ENCODE measurements at places on chromosomes 4 and X.

DNA sequence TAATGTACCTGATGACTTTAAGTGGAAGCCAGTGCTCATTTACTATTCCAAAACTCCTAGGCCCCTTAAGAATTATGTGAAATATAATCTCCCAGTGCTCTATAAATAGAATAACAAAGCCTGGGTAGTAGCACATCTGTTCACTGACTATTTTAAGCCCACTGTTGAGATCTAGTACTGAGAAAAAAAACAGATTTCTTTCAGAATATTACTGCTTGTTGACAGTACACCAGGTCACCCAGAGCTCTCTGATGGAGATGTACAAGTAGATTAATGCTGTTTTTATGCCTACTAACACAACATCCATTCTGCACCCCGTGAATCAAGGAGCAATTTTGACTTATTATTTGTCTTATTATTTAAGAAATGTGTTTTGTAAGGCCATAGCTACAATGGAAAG, 75.7 kb downstream of the FAM47C start:
- no peak for DNase-seq

GRCh38 chr4:118765399-118765798, 70.5 kb downstream of the SEC24D start:
- DNase-seq = no peak

DNA sequence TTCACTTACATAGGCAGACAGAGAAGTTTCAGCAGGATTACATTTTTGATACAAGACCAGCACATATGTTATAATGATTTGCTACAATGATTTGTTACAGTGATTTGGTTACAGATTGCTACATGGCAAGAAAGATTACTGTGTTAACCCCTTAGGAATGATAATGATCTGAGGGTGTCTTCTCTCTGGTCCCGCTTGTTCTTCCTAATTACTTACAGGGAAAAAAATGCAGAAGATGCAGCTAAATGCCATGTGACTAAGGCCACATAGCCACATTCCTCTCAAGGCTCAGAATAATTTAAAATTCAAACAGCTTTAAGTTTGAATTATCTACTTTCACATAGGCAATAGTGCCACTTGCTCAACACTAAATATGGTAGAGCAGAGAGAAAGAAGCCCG, 9.7 kb upstream of the LAP3 start:
- DNase-seq = no peak

DNA sequence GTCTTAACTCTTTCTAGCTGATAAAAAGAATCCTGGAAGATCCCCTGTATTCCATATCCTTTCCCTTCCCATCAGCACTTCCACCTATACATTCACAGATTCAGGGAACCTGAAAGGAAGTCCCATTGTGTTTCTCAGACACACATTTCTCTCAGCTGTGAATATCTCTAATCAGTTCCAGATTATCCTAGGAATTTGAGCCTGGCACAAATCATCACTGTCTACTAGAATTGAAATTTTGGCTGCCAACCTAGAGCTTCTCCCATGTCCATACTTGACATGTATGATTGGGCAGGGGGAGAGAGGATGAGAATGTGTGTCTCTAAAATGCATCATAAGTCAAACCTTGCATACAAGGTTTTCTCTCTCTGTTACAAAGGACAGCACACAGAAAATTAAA, 53.1 kb downstream of the NDST3 start:
- DNase-seq = no peak

DNA sequence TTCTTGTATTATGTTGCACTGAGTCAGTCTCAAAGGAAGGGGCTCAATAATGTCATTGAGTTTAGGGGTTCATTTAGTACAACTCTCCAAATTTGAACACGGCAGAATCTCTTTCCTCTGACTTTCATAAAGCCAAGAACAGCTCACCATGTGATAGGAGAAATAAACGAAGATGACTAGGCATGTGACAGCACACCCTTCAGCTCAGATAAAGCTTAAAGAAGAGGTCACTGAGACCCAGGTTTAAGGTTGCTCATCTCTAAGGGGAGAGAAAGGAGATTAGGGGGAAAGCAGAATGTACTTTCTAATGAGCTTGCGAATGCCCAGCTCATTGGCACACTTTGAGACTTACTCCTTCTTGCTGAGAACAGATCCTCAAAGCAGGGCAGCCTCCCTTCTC, 89.0 kb downstream of the PLAC1 start:
- no peak for DNase-seq

DNA sequence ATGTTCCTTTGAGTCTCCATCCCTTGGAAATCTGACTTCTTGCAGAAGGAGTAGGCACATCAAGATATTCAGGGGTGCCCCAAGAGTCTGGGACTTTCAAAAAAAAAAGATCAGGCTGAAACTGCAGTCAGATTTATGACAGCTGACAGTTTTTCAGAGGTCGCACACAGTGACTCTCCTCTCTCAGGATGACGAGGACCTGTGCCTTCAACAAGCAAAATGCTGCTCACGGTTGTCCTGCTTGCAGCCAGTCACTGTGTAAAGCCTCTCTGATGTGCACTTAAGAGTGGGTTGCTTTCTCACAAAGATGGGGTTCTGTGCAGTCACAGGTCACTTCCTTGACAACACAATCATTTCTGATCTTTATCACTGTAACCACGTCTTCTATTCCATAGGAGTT, 178.2 kb downstream of the PTTG2 start:
- DNase-seq = no peak

DNA sequence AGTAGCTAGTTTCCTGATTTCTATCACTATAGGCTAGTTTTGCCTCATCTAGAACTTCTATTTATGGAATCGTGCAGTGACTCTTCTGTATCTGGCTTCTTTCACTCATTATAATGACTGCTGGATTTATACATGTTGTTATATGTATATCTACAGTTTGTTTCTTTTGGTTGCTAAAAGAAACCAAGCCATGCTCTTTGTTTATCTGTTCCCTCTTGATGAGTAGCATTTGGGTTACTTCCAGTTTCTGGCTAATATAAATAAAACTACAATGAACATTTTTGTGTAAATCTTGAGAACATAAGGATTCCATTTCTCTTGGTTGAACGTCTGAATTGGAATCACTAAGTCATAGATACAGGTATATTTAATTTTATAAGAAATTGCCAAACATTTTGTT, 73.9 kb downstream of the ARHGAP24 start:
- DNase-seq = no peak

DNA sequence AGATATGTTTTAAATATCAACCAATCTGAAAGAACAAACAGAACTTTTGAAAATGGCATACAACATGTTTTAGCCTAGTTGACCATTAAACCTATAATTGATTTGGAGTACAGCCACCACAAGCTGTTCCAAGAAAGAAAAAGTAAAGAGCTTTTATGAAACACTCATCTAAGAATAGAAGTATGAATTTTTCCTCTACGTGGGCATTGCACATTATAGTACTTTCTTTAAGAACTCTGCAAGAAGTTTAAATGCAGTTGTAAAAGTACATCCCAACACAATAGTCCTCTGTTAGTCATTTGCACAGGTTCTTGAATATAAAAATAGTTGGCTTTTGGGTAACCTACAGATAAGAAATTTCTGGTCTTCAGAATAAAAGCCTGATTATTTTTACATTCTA, 933.6 kb upstream of the ADGRL3 start:
- no peak for DNase-seq

DNA sequence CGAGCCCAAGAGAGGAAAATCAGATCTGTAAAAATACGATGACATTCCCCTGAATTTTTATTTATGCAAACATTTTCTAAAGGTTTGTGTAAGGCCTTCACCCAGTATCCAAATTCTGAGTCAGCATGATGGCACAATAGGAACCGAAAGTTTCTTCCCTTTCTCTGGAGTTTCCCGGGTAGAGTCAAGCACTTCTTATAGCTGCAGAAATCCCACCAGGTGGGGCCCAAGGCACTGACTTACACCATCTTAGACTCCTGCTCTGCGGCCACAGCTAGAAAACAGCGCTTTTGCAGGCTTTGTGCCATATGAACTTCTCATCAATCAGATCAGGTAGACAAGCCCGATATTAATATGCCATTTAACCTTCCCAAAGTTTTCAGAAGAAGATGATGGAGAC, 13.4 kb downstream of the LEF1 start:
- no peak for DNase-seq

GRCh38 chr4:27714073-27714472, 853.4 kb downstream of the STIM2 start:
- no peak for DNase-seq

- DNase-seq = no peak
Measured at GRCh38 chr4:65190780-65191179, 479.5 kb downstream of the EPHA5 start.
